ENCODE measurements at places on chromosomes 1 and 21.

DNA sequence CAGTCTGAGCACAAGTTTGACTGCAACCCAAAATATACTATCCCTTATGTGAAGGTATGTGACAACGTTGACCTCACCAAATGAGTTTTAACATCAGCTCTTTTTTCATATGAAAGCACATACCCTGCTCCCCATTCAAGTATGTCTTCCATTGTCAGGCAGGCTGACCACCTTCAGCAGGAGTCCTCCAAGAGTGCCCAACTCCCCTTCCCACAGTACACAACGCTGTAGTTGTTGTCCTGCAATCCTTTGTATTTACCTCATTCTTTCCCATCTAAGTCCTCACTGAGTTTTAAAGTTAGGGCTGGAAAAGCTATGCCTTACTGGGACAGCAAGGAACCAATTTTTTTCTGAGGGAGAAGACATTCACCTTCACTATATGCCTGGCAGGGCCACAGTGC is 14.7 kb downstream of the SFPQ start:
- DNase-seq = no peak

DNA sequence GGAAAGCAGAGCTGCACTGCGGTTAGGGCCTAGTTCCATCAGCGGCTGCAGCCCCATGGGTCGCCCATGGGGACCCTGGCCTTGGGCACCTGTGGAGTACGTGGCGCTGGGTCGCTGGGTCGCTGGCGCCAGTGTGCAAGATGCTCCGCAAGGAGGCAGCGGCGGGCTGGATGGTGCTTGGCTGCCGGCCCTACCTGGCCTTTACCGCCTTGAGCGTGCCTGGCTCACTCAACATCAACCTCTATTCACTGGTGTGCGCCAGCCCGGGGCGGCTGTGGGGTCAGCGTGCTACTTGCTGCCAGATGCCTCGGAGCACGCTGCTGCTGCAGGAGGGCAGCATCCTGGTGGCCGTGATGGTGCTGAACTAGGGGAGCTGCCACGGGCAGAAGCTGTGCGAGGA is 85.1 kb upstream of the RHOU start:
- peak; percentile 35 for DNase-seq

- DNase-seq = no peak
Observed at GRCh38 chr1:198725090-198725489, 86.2 kb downstream of the PTPRC start.

GRCh38 chr1:198549866-198550265 is 9.4 kb upstream of the ATP6V1G3 start:
- no peak for DNase-seq

DNA sequence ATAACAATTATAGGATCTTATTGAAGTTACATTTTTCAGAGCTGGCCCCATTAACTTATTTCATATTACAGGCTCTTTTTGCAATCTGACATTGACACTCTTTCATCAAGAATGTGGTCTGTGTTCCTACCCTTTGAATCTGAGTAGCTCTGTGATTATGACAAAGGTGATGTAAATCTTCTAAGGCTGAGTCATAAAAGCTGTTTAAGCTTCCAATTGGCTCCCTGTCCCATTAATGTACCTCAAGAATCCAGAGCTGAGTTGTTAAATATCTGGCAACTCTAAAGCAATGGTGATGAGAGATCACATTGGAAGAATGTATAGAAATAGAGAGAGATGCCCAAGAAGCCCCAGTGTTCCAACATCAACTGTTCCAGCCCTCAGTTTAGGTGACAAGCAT is 178.5 kb upstream of the DEPDC1 start:
- DNase-seq = no peak

DNA sequence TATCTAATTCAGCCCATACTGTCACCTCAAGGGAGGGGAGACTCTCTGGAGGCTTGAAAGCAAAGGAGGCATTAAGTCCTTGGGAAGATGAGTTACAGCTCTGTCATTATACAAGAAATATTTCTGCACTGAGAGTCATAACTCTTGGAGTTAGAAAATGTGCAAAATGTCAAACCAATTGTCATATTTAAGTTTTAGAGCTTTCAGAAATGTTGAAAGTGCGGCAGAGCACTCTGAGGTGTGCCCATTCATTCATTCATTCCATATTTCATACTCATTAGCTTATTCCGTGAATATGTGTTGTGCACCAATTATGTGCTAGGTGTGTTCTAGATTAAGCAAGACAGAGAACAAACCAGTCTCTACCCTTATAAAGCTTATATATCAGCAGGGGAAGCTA is 87.1 kb downstream of the HUNK start:
- DNase-seq = no peak

- no peak for DNase-seq
Observed at GRCh38 chr1:2412773-2413494, 570 bp upstream of the PEX10 start.

GRCh38 chr21:34031835-34032370 is 41.5 kb upstream of the MRPS6 start:
- DNase-seq = peak; percentile 18

DNA sequence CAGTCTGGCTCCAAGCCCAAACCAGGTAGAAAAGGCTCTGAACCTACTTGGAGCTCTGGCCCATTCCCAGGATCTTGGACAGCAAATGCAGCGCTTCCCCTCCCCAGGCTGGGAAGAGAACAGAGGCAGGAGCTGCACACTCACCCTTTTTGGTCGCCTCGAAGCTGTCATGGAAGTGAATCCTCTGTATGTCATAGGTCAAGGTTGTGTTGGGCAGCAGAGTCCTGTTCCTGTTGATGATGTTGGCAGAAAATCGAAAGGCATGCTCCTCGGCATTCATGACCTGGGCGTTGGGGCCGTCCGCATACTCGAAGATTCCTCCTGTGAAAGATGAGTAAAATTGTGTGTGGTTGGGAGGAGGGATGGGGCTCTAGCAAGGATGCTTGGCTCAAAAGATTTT is 143.5 kb downstream of the GRIK3 start:
- DNase-seq = no peak

- peak; percentile 39 for DNase-seq
Observed at GRCh38 chr1:66276218-66276617, 257.7 kb upstream of the SGIP1 start.

DNA sequence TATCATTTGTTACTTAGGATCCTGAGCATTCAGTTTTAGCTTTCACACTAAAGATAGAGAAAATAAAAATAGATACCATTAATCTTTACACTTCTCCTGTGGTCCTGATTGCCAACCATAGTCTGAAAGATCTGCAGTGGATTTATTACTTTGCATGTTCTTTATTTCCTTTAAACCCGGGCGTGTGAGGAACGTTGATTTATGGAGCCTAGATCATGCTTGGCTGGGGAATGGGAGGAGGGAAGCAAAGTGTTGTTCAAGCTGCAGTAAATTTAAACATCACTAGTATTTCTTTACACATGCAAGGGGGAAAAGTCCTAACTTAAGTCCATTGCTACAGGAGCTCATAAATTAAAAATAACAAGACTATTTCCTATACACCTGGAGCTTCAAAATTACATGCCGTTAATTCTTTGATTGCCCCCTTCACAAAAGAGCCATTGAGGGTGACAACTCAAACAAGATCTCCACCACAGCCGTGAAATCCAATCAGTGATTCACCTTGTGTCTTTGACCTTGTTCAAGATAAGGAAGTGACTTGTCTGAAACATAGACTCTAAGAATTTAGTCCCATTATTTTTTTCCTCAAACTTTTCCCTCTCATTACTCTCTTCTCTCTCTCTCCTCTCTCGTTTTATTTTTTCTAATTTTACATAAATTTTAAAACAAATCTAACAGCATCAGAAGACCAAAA is 282.7 kb downstream of the KIF26B start:
- DNase-seq = no peak

GRCh38 chr1:78092643-78093042 is 46.9 kb downstream of the GIPC2 start:
- no peak for DNase-seq

DNA sequence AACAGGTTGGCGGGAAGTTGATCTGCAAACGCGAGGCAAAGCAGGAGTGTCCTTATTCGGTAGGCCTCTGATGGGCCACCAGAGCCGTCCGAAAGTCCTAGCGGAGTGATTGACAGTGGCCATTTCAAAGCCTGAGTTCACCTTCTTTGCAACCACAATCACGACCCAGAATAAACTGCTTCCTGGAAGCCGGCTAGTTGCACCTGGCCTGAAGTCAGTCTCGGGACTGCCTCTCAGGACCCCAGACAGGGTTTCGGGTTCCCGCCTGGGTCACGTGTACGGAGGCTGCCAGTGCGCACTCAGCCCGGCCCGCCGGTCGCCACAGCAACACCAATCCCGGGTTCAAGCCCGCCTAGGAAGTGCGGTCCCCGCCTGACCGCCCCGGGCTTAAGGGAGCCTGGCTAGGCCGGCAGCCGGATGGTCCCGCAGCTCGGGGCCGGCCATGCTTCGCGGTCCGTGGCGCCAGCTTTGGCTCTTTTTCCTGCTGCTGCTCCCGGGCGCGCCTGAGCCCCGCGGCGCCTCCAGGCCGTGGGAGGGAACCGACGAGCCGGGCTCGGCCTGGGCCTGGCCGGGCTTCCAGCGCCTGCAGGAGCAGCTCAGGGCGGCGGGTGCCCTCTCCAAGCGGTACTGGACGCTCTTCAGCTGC is at the start of gene TOR3A:
Gene TOR3A (plus strand): TSS at position 384 of the 646 bp plus-strand sequence. CDS start 59 bp downstream, at position 443.
- DNase-seq = peak; percentile 92

DNA sequence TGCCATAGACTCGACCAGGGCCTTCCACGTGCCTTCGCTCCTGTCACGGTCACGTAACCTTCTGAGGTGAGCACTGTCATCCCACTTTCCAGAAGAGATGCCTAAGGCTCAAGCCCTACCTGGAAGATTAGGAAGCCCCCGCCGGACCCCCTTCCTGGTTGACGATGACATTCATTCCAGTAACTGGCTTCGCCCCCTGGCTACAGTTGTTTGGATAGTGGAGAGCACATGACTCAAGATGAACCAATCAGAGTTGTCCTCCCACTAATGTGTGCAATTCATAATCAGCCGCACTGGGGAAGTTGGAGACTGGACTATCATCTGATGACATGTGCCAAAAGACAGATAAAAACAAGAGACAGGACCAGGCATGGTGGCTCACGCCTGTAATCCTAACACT is 104.0 kb upstream of the GJB5 start:
- DNase-seq = no peak

- DNase-seq = no peak
Observed at GRCh38 chr1:226438007-226438406, 30.1 kb upstream of the PARP1 start.

DNA sequence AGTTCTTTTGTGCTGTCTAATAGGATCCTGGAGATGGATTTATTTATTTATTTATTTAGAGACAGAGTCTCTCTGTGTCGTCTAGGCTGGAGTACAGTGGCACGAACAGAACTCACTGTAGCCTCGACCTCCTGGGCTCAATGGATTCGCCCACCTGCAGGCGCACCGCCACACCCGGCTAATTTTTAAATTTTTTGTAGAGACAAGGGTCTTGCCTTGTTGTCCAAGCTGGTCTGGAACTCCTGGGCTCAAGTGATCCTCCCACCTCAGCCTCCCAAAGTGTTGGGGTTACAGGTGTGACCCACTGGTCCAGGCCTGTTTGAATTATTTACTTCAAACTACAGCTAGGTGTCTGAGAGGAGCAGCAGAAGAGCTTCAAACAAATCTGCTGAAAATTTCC is 9.6 kb upstream of the SPEN start:
- DNase-seq = no peak

- DNase-seq = no peak
Observed at GRCh38 chr1:36096500-36097432, 8.1 kb downstream of the ADPRS start.

- no peak for DNase-seq
Observed at GRCh38 chr1:168031627-168032026, 94.8 kb upstream of the MPC2 start.

- DNase-seq = no peak
Observed at GRCh38 chr1:231351816-231352215, 13.7 kb downstream of the SPRTN start.

DNA sequence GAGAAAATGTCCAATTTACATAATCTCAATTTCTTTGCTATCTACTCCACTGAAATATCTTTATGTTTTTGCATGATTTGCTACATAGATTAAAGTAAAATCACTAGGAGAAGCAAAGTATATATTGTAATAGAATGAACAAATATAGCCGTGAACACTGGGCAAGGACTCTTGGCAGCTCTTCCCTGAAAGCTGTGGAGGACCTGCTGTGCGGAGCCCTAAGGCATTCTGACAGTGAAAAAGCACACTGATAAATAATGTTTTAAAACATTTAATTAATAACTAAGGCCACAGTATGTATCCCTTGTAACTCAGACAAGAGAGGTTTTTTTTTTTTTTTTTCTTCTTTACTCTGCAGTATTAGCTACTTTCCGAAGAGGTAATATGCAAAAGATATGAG is 256.1 kb upstream of the DPYD start:
- DNase-seq = no peak

DNA sequence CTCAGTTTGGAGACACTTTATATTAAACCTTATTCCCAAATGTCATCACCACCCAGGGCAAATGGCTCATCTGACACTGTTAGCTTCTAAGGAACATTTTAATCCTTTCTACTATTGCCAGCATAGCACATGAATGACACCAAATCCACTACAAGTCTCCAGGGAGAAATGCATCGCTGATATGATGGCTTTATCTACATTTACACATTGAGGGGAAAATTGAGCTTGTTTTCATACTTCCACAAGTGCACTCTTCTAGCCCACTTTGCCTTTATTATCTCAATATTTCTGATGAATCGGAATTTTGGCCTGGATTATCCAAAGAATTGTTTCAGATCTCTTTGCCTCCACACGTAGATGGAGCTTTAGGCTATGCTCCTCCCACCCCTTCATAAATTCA is 75.4 kb downstream of the RUNX1 start:
- DNase-seq = no peak

DNA sequence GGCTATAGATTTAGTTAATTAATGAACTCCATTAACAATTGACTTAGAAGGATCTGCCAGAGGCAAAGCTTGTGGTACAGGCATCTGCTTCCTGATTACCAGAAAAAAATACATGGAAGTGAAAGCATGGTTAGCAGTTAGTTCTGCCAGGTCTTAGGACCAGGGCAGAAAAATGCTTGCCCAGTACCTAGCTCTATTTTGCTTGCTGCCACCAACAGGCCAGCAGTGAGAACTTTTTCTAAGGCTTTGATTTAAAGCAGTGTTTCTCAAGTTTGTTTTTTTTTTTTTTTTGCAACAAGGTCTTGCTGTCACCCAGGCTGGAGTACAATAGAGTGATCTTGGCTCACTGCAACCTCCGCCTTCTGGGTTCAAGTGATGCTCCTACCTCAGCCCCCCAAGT is 16.4 kb upstream of the MTF1 start:
- no peak for DNase-seq

- DNase-seq = no peak
Observed at GRCh38 chr1:198258491-198258890, 101.7 kb downstream of the NEK7 start.

DNA sequence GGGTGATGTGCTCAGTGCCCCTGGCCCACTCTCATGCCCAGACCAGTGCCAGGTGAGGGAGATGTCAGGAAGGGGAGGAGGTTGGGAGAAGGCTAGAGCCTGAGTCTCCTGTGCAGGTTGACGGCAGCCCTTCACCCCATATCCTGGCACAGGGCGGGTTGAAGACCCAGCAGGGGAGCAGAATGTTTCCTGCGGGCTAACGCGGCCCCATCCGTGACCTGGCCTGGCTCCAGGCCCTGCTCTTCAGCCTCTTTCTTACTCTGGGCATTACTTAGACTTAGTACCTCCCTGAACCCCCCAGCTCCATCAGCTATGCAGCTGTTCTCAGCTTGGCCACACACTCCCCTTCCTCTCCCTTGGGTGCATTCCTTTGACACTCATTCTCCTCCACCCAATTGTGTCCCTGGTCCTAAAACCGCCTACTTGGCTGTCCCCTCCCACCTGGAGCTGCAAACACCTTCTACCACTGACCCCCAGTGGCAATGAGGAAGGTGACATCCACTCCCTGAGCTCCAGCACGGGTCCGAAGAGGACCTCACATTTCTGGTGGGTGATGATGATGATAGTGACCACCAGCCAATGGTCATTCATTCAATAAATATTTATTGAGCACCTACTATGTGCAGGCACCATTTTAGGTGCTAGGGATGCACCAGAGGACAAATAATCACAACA is 179.0 kb downstream of the PTPRU start:
- no peak for DNase-seq
